ENCODE measurements at places on chromosomes 6 and 20. TPM values are rescaled to one million over a fixed set of nuclear protein-coding genes. Genes with fewer than 3 reads are reported as not detected.

The ADGRF4 gene
- total RNA-seq = not detected

The DNAH8 gene
- 0.03 TPM for total RNA-seq

The COX4I2 gene
- not detected for total RNA-seq

The C20orf96 gene
- 1.1 TPM for total RNA-seq

The CNKSR3 gene
- total RNA-seq = 2.3 TPM

The PTCHD4 gene
- total RNA-seq = 1.8 TPM

The CNBD2 gene
- total RNA-seq = 15.7 TPM

The UFL1 gene
- 7.3 TPM for total RNA-seq

The RTEL1 gene
- total RNA-seq = 24.3 TPM

The SLC35D3 gene
- total RNA-seq = not detected

The HLA-G gene
- not detected for total RNA-seq

The BTN1A1 gene
- total RNA-seq = not detected

The PANK2 gene
- total RNA-seq = 55.6 TPM

The LMBRD1 gene
- 8.6 TPM for total RNA-seq

Data from A375 (cell line).